Stimulated activated CD4-positive, alpha-beta T cell treated with anti-CD3 and anti-CD28 coated beads, Interleukin-1b, Interleukin-23, amount 100 ng/mL, for 1 hour (primary cell): ENCODE measurements at places on chromosomes 2 and 18.

GRCh38 chr2:84116143-84116542 lies 342.9 kb downstream of the SUCLG1 start:
- no peak for DNase-seq

DNA sequence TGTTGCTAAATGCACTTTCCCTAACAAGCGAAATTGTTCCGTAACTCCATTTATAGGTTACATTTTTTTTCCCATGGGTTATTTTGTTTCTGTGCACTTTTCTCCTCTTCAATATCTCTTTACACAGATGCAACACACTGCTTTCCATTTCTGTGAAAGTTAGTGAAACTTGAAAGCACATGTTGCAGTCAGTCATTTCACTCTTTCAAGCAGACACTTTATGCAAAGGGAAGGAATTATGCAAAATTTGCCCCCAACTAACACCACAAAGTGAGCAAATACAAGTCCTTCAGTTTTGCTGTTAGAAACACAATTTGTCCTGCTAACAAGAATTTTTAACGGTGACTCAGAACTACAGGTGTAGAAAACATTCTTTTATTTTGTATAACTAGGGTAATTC lies 124.8 kb downstream of the PTH2R start:
- no peak for DNase-seq

GRCh38 chr2:3587432-3587831 lies 7.5 kb upstream of the COLEC11 start:
- no peak for DNase-seq

DNA sequence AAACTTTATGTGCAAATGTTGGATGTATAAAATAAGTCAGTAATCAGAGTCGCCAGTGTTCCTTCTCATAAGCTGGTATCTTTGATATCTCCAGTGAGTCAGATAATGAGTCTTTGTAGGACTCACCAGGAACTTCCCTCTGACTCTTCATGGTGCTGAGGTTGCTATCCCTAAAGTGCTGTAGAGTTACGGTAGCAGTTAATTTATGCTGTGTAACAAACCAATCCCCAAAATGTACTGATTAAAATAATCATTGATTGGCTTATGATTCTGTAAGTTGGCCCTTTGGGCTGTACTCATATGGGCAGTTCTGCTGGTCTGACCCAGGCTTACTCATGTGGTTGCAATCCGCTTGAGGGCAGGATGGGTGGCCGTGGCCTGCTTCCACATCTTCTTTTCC lies 43.8 kb downstream of the MAIP1 start:
- no peak for DNase-seq

DNA sequence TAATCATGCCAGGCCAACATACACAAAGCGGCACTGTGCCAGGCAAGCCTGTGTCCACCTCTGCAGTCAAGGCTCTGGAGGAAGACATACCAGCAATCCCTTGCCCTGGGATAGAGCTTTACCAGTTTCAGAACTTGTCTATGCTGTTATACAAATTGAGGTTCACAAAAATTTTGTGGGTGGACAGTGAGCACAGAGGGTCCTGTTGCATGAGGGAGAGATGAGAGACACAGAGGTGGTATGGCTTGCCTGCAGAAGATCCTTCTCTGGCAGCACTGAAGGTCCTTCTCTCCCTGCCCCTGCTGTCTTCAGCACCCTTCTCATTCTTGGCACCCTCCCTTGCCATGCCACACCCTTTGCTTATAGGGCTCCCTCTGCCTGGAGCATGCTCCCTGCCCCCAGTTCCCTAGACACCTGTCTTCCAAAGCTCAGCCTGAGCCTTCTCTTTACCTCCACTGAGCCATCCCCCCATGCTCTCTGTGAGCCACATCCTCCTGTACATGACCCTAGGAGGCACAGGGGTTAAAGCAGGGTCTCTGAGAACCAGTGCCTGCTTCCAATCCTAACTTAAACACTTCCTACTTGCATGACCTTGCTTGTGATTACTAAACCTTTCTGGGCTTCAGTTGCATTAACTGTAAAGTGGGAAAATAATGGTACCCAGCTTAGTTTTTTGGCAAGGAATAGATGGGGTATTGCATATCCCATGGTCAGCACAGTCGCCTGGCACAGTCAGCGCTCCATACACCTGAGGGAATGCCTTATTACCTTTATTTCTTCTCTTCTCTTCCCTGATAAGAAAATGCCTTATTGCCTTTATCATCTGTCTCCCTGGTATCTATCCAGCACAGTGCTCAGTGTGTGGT lies 857 bp downstream of the FABP1 start:
- no peak for DNase-seq

- DNase-seq, result no peak
These were observed 36.6 kb downstream of the CYP26B1 start for GRCh38 chr2:72111061-72111460.
